ENCODE measurements at places on chromosomes 16 and 17. TPM values are rescaled to one million over a fixed set of nuclear protein-coding genes. Genes with fewer than 3 reads are reported as not detected.

GRCh38 chr17:36755586-36755985, 154.2 kb downstream of the MRM1 start:
- no peak for DNase-seq

GRCh38 chr16:65788434-65789140, 577.9 kb upstream of the CDH5 start:
- DNase-seq, result no peak

DNA sequence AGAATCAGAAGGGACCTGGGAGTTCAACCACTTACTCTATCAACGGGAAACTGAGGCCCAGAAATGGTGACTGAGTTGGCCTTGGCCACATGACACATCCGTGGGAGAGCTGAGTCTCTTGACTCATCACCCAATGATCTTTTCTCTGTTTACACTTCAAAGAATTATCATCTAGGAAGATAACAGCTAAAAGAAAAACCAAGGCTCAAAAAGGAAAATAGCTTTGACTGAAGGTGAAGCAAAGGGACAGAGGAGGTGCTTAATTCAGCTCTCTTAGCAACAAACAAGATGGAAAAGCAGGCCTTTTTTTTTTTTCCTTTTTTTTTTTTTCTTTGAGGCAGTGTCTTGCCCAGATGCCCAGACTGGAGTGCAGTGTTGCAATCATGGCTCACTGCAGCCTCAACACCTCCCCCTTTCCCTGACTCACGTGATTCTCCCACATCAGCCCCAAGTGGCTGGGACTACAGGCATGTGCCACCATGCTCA, 16.7 kb downstream of the ERCC4 start:
- DNase-seq, result no peak

DNA sequence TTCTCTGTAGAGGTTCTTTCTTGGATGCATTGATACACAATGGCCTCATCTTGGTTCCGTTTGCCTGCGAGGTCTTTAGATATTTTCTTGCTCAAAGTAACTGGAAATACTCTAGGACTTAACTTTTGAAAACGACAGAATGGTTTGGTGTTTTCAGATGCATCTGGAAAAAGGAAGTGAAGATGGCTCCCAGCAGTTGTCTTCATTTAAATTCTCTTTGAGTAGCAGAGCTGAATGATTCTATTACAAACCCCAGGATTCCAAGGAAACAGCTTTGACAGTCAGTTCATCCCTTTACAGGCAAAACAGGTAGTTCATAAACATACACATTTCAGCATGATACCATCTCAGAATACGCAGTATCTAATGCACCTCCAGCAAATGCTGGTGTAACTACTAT, 54.8 kb downstream of the PSMD12 start:
- no peak for DNase-seq

DNA sequence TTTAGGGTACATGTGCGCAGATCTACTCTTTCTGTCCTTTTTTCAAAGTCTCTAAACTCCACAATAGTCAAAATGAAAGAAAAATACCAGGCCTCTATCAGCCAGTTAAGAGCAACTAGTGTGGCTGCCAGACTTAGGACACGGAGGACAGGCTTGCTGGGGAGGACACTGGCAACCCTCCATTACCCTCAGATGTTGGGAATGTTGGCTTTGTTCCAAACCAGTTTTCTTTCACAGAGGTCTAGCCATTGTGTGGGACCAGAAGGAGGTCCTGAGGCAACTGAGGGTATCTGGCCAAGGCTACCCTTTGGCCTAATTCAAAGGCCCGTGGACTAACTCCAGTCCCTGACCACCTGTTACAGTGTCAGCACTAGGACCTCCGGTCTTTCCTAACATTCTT, 51.2 kb upstream of the MED9 start:
- no peak for DNase-seq

GRCh38 chr16:2816751-2817339, at the start of gene PRSS21:
TSS of gene PRSS21 (plus strand) at chr16:2817237. CDS start at chr16:2817269, 32 bp downstream.
- no peak for DNase-seq

DNA sequence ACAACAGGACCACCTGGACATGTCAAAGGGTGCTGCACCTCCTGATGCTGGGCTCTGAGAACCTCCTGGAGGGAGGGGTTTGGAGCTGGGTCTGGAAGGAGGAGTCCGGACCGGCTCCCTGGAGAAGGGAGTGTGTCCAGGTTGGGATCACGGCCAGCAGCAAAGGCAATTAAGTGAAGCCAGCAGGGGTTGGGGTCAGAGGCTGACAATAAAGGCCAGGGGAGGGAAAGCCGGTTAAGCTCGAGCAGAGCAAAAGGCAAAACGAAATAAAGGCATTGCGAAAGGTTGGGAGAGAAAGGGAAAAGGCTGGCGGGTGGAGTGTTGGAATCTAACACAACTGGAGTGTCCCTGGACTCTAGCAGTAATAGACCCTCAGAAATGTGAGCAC, 992 bp upstream of the CACNG4 start:
- DNase-seq, result no peak

- DNase-seq, result no peak
These were observed 6.3 kb downstream of the ANKRD11 start for GRCh38 chr16:89484041-89484501.

DNA sequence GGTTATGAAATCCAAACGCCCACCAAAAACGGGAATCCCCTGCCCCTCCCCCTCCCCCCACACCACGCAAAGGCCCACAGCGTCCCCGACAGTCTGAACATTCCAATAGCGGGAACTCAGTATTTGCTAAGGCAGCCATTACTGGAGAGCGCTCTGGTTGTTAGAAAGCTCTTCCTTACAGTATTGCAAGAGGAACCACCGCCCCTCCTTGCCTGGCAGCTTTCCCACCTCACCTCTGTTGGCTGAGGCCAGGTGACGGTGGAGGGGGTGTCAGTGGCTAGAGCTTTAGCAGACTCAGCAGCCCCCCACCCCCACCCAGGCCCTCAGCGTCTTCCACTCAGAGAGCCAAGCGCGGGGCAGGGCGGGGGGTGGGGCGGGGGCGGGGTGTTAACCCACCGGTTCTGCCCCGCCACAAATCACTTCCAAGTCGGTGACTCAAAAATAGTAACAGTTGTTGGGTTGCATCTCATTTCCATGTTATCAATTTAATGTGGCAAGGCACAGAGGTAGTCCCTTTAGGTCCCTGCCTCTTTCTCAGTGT, 2.2 kb upstream of the PLEKHH3 start:
- no peak for DNase-seq

GRCh38 chr17:35433075-35433894, 985 bp upstream of the SLFN12 start:
- peak; percentile 89 for DNase-seq

DNA sequence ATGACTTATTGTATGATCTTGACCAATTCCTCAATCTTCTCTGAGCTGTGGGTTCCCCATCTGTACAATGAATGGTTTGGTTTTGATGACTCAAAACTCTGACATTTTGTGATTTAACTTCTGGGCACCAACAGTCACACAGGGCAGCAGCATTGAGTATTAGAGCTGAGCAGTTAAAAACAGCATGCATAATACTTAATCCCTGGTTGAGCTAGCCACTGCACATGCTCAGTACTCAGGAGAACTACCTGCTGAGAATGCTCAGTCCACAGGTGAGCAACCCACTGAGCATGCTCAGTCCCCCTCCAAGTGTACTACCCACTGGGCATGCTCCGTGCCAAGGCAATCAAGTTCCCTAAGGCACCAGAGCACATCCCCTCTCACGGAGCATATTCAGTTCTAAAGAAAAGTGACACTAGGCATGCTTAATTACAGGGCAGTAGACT, 68.7 kb downstream of the AIPL1 start:
- DNase-seq, result no peak

DNA sequence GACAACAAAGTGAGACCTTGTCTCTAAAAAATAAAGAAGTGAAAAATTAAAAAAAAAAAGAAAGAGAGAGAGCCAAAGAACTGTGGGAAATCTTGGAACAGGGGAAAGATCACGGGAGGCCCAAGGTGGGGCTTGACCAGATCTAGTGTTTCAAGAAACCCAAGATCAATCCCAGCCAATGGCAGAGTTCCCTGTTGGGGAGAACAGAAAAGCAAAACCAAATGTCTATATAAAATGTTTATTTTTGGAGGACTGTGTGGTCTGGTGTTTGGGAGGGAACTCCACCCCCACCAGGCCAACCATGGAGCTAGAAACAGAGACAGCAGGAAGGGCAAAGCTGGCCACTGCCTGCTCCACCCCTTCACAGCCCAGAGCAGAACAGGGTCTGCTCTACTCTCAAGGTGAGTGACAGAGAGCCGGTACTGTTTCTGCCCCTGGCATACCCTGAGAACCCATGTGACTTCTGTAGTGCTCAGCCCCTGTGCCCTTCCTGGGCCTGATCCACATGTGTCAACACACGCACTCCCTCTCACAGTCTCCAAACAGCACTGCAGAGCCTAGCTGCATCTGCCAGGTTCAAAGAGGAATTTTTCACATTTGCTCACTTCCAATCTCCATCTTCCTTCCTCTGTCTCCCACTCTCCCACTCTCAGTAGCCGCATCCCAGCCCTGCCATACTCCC, 3.7 kb downstream of the TMEM101 start:
- no peak for DNase-seq

GRCh38 chr16:26220894-26221293, 529.1 kb downstream of the HS3ST4 start:
- no peak for DNase-seq

- no peak for DNase-seq
These were observed 98.2 kb upstream of the WSCD1 start for GRCh38 chr17:5971969-5972368.

- DNase-seq, result peak; percentile 81
These were observed 142.0 kb downstream of the CPPED1 start for GRCh38 chr16:12661656-12662172.

DNA sequence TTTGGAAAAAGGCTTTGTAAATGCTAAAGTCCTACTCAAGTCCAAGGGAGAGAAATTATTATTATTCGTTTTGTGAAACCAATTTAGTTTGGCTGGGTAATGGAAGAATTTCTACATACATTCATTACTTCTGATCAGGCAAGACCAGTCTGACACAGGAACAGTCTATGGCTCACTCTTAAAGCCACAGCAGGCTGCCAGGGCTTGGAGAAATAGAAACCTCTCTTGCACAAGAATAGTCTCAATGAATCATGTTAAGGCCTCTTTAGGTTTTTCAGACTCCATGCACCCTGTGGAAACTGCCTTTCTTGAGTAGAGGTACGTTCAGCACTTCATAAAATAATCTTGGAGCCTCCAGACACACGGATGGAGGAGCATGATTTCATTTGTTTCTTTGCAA, 167.7 kb downstream of the IRX3 start:
- no peak for DNase-seq

DNA sequence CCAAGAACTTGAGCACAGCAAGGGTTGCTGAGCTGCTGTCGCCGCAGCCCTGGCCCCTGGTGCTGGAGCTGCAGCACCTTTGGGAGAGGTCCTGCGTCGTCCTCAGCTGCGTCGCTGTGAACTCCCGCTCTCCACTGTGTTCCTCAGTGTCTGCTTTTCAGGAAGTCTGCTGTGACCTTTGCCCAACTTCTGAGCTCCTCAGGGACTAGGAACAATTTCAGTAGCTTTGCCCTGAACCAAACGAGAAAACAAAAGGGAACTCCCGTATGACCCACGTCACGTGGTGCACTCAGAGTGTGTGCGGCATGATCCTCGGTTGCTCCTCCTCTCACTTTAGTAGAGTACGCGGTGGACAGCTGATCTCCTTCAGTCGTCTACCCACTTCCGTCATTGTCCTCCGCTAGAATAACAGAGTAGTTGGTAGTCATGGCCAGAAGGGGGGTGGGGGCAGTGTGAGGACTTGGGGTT, 44.2 kb downstream of the WDR45B start:
- peak; percentile 77 for DNase-seq

GRCh38 chr16:48623304-48624016, 13.5 kb upstream of the N4BP1 start:
- peak; percentile 78 for DNase-seq

DNA sequence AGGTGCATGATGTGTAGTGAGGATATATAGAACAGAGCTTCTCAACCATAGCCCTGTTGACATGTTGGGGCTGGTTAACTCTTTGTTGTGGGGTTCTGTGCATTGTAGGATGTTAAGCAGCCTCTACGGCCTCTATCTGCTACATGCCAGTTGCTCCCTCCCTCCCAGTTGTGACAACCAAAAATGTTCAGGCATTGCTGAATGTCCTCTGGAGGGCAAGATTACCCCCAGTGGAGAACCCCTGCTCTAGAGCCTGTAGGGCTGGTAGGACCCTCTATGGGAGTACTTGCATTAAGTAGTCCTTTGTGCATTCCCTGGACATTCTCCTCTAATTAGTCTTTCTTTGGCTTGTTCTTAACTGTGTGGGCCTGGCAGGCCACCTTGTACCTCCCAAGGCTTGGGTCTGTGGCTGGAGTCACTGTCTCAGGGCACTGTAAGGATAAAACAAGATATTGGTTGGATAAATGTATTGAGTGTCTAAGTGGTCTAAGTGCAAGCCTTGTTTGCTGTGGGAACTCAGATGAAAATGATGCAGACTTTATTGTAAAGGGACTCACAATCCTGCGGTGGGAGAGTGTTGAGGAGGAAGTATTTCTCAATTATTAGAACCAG, 19.8 kb upstream of the MYO1D start:
- DNase-seq, result no peak

NOD2 gene
- 0.30 TPM for polyA plus RNA-seq

MYL4 gene
- 3.9 TPM for polyA plus RNA-seq

LLGL2 gene
- polyA plus RNA-seq, result 107 TPM

KCTD19 gene
- 2.9 TPM for polyA plus RNA-seq

RNF222 gene
- polyA plus RNA-seq, result 0.18 TPM

KRT40 gene
- polyA plus RNA-seq, result 0.12 TPM

AHSP gene
- polyA plus RNA-seq, result 4.4 TPM

GPRC5C gene
- 133 TPM for polyA plus RNA-seq

KRT17 gene
- 1.6 TPM for polyA plus RNA-seq

CDH13 gene
- 11.2 TPM for polyA plus RNA-seq

MYH13 gene
- 0.15 TPM for polyA plus RNA-seq
